ENCODE measurements at places on chromosomes 12 and 14. TPM values are rescaled to one million over a fixed set of nuclear protein-coding genes. Genes with fewer than 3 reads are reported as not detected.

The VRK1 gene
- total RNA-seq, result 53.5 TPM

The PLEKHH1 gene
- total RNA-seq, result 37.2 TPM

The MYL2 gene
- not detected for total RNA-seq

The FGD6 gene
- 14.1 TPM for total RNA-seq

The CFAP54 gene
- 13.8 TPM for total RNA-seq

The NKX2-8 gene
- not detected for total RNA-seq
